ENCODE measurements at places on chromosomes 6 and 20. TPM values are rescaled to one million over a fixed set of nuclear protein-coding genes. Genes with fewer than 3 reads are reported as not detected.

SSTR4 gene
- polyA plus RNA-seq: not detected

RIPOR2 gene
- polyA plus RNA-seq: 0.89 TPM

SLC17A1 gene
- polyA plus RNA-seq: 0.16 TPM

RNF39 gene
- 0.38 TPM for polyA plus RNA-seq

BCKDHB gene
- 4.8 TPM for polyA plus RNA-seq

CD40 gene
- polyA plus RNA-seq: 10.0 TPM

DNA sequence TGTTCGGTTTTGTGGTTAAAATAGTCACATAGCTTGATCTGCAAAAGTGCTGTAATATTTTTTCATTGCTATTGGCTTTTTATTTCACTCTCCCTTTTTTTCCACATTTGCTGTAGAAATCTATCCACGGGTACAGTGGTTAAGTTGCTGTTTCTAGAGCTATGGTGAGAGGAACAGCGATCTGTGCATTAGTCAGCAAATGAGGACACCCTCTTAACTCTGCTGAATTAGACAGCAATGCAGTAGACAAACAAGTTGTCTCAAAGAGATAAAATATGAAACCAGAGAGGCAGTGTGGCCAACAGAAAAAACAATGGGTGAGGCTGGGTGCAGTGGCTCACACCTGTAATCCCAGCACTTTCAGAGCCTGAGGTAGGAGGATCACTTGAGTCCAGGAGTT lies 17.6 kb upstream of the SYNJ2 start:
- no peak overlapping the region for H3K4me3 ChIP-seq
- no peak for DNase-seq
- no peak overlapping the region for H3K27ac ChIP-seq
- no peaks in the 10 kb centered on the region for H3K4me1 ChIP-seq

- H3K4me3 ChIP-seq: no peak overlapping the region
- no peak for DNase-seq
- no peaks in the 10 kb centered on the region for H3K36me3 ChIP-seq
- H3K4me1 ChIP-seq: no peaks in the 10 kb centered on the region
Measured at GRCh38 chr6:50848989-50849795, 30.5 kb downstream of the TFAP2B start.

- no peak for DNase-seq
- no peak overlapping the region for H3K27ac ChIP-seq
- H3K27me3 ChIP-seq: no peaks in the 10 kb centered on the region
- H3K4me3 ChIP-seq: no peak overlapping the region
- H3K36me3 ChIP-seq: no peaks in the 10 kb centered on the region
Measured at GRCh38 chr6:159871241-159871640, 19.5 kb upstream of the MAS1 start.

- no peaks in the 10 kb centered on the region for H3K36me3 ChIP-seq
- no peak overlapping the region for H3K4me3 ChIP-seq
- no peaks in the 10 kb centered on the region for H3K27me3 ChIP-seq
- H3K4me1 ChIP-seq: peaks cover 9% of the 10 kb centered on the region
- no peak overlapping the region for H3K27ac ChIP-seq
Measured at GRCh38 chr6:118641042-118641441, 10.3 kb downstream of the CEP85L start.

DNA sequence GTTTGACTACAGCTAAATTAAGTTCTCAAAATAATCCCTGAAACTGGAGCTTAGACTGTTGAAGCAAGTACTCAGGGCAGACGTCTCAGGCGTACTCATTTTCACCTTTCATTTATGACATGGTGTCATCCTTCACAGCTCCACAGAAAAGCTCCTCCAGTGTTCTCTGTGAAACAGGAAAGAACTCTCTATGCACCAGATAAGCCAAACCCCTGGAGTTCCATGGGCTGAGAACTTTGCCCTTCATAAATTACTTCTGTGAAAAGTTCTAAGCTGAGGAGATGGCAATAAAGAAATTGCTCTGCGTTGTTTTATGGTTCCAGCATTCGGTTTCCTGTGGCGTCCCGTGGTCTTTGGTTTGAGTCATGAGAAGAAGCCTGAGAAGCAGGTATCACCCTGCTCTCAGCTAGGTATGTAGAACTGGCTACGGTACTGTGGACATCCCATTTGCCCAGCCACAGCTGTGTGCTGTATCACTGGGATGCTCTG lies 20.2 kb upstream of the RREB1 start:
- DNase-seq: no peak
- H3K27me3 ChIP-seq: no peaks in the 10 kb centered on the region
- H3K4me3 ChIP-seq: no peak overlapping the region
- H3K36me3 ChIP-seq: no peaks in the 10 kb centered on the region

GRCh38 chr20:23966927-23967615 lies 21.5 kb downstream of the GGTLC1 start:
- no peaks in the 10 kb centered on the region for H3K4me1 ChIP-seq
- H3K27ac ChIP-seq: no peak overlapping the region
- H3K4me3 ChIP-seq: no peak overlapping the region

- no peak for DNase-seq
- no peak overlapping the region for H3K4me3 ChIP-seq
- peaks cover 3% of the 10 kb centered on the region for H3K36me3 ChIP-seq
- no peaks in the 10 kb centered on the region for H3K4me1 ChIP-seq
- no peaks in the 10 kb centered on the region for H3K27me3 ChIP-seq
Measured at GRCh38 chr6:75643173-75643572, 41.5 kb downstream of the SENP6 start.

- no peaks in the 10 kb centered on the region for H3K27me3 ChIP-seq
- no peak overlapping the region for H3K4me3 ChIP-seq
- no peak overlapping the region for H3K27ac ChIP-seq
- no peaks in the 10 kb centered on the region for H3K4me1 ChIP-seq
- H3K36me3 ChIP-seq: no peaks in the 10 kb centered on the region
Measured at GRCh38 chr6:18596531-18596835, 209.3 kb downstream of the RNF144B start.
